ENCODE measurements at places on chromosomes 7 and 10.

DNA sequence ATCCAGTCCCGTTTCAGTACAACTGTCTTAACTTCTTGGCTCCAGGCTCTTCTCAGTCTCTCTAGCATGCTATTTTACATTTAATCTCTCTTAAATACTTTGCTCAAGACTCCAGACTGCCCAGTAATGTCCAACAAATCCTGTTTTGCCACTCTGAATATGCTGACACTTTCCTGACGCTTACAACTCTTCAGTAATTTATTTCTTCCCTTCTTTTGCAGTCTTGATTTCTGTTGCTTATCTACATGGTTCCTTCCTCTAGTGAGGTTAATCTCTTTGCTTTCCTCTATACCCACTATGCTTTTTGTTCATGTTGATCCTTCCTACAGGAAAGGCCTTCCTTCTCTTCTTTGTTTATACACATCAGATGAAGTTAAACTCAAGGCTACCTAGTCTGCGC is 23.7 kb downstream of the UMAD1 start:
- DNase-seq = no peak

GRCh38 chr7:56174346-56174874 is 58.2 kb upstream of the NUPR2 start:
- no peak for DNase-seq

GRCh38 chr7:145398758-145399157 is 562.9 kb upstream of the TPK1 start:
- DNase-seq = no peak

- no peak for DNase-seq
These were observed 64.3 kb downstream of the ZRANB1 start for GRCh38 chr10:125006188-125006680.

GRCh38 chr7:8442814-8443304 is 9.4 kb downstream of the NXPH1 start:
- no peak for DNase-seq

- DNase-seq = no peak
These were observed 494 bp upstream of the RHBDD2 start for GRCh38 chr7:75878312-75878768.
